ENCODE measurements at places on chromosomes 1 and 21.

DNA sequence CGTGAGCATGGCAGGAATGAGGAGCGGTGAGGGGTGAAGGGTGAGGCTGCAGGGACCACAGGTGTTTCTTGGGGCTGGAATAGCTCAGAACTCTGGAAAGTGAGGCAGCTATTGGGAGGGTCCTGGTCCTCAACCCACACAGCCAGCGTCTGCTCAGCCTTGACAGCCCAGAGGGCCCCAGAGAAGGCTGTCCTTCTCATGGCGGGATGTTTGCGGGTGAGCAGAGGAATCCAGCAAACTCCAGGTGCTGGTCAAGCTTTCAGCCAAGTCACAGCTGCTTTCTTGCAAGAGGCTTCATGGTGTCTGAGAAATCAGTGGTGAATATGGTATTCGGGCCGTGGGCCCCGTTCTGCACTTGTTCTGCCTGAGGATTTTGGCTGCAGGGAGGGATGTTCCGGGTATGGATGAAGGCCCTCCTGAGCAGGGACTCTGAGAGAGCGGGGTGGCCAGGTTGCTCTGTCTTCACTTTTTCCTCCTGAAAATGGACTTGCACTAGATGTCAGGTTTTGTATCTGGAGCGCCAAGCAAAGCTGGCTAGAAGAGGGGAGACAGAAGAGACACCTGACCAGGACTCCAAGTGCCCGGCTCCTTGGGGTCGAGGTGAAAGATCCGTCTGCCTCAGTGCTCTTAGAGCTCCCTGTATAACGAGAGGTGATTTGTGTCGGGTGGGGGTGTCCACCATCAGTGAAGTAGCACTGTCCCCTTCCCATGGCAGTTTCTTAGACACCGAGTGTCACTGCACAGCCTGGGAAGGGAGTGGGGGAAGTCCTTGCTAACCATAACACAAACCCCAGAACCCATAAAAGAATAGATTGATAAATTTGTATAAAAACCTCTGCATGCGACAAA lies 139.9 kb downstream of the PEX14 start:
- no peak for DNase-seq

DNA sequence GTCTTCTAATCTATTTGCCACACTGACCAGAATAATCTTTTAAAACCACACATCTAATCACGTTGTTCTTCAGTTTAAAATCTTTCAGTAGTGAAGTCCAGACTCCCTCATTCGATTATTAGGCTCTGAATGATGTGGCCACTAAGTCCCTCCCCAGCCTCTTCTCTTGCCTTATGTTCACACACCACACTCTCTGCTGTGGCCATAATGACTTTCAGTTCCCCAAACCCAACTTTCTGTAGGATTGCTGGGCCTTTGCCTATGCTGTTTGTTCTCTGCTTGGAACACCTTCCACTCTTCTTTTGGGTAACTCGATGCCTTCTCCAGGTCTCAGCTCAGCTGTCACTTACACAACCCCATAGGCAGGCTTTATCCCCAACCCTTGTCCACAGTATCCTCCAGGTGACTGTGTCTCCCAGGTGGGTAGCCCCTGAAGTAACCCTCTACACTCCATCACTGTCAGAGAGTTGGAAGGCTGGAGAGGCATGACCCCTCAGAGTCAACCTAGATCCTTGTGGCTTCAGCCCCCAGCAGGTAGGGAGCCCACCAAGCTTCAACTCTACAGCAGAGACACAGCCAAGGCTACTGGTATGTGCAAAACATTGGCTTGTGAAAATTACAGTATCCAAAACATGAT lies 8.4 kb upstream of the SLC37A1 start:
- DNase-seq, result no peak

GRCh38 chr1:78033797-78034172 lies 12.0 kb upstream of the GIPC2 start:
- no peak for DNase-seq

DNA sequence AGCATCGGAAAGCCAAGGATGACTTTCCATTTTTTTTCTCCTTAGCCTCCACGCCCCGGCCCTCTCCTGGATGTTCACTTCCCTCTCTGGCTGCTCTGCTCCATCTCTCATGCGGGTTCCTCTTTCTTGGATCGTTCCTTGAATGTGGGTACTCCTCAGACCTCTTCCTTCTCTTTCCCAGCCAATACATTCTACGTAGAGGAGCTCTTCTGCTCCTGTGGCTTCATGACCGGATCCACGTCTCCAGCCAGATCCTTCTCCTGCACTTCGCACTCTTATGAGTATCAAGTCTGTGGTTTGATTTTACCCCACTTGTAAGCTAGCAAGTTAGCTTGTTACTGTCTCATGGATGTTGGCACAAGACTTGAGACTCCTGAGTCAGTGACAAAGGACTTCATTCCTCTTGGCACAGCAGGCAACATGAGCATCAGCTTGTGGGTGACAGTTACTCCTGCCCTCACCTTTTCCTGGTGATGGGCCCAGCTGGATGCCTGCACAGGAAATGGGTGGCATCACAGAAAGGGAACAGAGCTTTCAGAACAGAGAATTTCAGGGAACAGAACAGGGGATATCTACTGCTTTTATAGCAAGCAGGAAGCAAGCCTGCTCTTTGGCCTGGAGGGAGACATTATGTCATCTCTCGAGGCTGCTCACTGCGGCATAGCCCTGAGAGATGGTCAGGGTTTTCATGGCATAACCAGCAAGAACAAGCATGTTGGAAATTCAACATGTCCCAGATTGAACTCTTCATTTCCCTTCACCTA lies 100.1 kb upstream of the KIF26B start:
- DNase-seq, result no peak

Measured in T-helper 22 cell (primary cell).